Lung microvascular endothelial cell (primary cell): ENCODE measurements at places on chromosomes 16 and 17.

- DNase-seq, result no peak
These were observed 6.0 kb downstream of the SNN start for GRCh38 chr16:11674001-11674817.

DNA sequence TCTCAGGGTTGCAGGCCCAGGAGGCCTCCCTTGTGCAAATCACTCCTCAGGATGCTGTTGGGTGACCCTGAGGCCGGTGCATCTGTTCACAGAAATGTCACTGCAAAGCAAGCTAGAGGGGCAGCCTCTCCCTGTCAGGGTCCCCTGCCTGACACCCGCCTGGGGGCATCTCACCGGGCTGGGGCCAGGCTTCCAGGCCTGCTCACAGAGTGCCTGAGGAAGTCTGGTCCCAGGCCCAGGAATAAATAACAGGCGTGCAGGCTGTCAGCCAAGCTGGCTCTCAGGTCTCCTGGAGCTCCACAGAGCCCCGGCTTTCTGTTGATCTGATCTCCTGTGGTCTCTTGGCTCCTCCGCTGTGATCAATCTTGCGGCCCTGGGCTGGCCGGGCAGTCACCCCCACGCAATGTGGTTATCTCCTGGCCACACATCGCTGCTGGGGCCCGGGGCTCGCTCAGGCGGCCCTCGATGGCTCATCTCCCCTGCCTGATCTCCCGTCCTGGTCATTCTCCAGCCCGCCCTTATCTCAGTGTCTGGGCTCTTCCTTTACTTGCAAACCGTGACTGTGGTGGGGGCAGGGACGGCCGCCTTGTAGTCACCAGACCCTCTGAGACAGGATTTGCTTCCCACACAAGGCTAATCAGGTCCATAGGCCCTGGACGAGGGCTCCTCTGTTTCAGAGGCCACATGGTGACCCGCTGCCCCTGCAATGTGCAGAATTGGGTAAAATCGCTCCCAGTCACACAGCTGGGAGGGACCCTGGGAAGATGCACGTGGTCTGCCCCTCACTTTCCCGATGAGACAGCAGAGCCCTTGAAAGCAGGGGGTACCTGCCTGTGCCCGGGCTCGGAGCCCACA lies 231.2 kb upstream of the GSE1 start:
- no peak for DNase-seq

DNA sequence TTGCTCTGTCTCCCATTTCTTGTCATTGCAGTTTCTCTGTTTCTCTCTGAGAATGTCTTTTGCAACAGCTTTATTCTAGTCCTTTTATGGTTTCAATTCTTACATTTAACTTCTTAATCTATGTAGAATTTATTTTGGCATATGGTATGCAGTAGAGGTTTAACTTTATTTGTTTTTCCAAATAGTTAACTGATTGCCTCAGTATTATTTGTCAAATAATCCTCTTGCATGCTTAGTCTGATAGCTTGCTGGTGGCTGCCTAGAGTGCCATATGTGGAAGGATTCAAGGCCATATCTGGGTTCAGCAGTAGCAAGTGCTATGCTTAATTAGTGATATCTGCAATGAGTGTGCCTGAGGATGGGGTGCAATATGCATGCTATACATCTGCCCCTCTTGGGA lies 6.9 kb downstream of the SNTB2 start:
- no peak for DNase-seq

GRCh38 chr16:23029733-23030420 lies 119.4 kb downstream of the USP31 start:
- DNase-seq, result no peak

- peak; percentile 16 for DNase-seq
These were observed 58.1 kb downstream of the MAP2K4 start for GRCh38 chr17:12078791-12079190.

GRCh38 chr16:50889276-50889675 lies 147.4 kb downstream of the CYLD start:
- no peak for DNase-seq

- DNase-seq, result peak; percentile 64
These were observed 58.8 kb upstream of the GSE1 start for GRCh38 chr16:85554114-85554888.

DNA sequence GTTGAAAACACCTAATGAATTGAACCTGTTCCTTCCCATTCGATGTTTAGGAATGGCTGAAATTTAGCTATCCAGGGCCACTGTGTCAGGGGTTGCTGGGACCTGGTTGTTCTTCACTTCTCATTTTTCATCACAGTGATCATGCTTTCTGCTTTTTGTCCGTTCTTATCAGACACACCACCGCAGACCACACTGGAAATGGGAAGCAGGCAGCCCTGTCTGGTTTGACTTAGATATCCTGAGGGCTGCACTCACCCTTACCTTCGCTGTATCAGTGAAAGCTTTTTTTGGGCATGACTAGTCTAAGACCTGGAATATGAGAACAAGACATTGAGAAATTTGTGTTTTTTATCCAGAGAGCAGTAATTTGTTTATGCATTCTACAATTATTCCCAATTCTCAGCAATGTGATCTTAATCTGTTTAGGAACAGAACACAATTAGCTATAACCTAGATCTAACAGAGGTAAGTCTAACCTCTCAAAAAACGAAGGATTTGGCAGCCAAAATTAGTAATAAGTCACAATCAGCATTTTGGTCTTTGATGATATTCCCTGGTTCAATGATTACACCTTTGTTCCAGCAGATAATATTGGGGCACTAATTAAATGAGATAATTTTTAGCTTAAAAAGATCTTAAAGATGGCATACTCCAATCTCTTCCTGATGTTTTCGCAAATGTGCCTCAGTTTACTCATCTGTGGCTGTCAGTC lies 126.0 kb upstream of the GOT2 start:
- DNase-seq, result no peak

GRCh38 chr16:73166441-73166851 lies 118.5 kb upstream of the ZFHX3 start:
- DNase-seq, result no peak

DNA sequence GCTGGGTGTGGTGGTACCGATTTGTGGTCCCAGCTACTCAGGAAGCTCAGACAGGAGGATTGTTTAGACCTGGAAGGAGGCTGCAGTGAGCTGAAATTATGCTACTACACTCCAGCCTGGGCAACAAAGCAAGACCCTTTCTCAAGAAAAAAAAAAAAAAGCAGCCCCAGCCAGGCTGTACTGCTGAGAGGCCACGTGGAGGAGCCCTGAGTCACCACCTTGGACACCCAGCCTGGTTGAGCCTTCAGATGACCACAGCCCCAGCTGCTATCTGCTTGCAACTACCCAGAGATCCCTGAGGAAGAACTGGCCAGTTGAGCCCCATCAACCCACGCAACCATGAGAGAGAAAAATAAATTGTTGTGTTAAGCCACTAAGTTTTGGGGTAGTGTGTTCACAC lies 23.6 kb upstream of the GPRC5C start:
- no peak for DNase-seq

DNA sequence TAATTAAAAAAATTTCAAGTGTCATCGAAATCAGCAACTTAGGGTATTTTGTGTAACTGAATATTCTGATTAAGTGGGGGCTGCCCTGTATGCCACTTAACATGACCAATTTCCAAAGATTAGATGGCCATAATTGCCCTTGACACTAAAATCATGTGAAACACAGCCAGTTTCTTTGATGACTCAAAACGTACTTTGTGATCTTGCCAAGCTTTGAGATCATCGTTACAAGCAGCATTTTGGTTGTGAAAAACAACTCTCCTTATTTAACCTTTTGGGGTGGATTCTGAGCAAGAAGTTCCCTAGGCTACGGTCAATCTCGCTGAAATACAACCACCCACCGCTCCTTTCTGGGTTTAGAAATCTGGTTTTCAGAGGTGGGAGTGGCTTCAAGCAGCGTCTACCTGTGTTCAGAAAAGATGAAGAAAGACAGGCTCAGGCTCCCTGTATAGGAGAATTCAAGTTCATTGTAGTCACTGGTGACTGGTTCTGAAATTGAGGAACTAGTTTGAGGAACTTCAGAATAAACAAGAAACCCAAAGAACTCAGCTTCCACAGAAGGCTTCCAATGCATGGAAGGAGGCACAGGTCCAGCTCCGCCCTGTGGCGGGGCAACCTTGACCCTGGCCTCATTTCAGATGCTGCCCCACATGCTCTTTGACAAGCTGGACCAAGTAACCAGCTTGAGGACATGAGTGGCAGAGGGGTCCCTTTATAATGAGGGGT lies 9.4 kb downstream of the MAP3K14 start:
- DNase-seq, result peak; percentile 55

- no peak for DNase-seq
These were observed 402.2 kb downstream of the XYLT1 start for GRCh38 chr16:17068524-17068923.

GRCh38 chr16:65710107-65710506 lies 588.2 kb upstream of the CDH11 start:
- no peak for DNase-seq

DNA sequence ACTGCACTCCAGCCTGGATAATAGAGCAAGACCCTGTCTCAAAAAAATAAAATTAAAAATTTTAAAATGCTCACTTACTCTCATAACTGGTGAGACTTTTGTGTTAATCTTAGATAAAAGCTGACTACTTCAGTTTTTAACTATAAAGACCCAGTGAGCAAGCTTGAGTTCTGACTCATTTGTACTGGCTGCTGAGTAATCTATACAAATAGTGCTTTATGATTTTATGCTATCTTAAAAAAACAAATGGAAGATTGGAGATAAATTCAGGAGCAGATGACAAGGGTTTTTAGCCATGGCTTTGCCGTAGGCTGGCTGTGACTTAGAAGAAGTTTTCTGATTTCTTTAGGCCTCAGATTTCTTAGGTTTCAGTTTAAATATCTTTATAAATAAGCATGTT lies 30.5 kb downstream of the SNTB2 start:
- no peak for DNase-seq

GRCh38 chr17:28878981-28879380 lies 18.6 kb downstream of the FLOT2 start:
- peak; percentile 46 for DNase-seq

DNA sequence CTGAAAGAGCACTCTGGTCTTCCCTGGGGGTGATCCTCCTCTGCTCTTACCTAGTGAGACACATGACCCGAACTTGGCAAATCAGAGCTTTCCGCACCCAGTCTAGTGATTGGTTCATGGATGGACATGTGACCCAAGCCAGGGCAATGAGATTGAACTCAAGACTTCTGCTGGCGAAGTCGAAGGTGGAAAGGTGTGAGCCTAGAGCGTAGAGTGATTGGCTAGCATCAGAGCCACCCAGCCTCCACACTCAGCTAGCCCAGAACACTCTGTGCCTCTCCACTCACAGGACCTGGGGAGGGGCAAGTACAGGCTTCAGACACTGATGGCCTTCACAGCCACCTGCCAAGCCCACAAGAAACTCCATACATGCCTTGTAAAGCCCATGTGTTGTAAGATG lies 17.6 kb downstream of the ATPAF2 start:
- DNase-seq, result no peak

DNA sequence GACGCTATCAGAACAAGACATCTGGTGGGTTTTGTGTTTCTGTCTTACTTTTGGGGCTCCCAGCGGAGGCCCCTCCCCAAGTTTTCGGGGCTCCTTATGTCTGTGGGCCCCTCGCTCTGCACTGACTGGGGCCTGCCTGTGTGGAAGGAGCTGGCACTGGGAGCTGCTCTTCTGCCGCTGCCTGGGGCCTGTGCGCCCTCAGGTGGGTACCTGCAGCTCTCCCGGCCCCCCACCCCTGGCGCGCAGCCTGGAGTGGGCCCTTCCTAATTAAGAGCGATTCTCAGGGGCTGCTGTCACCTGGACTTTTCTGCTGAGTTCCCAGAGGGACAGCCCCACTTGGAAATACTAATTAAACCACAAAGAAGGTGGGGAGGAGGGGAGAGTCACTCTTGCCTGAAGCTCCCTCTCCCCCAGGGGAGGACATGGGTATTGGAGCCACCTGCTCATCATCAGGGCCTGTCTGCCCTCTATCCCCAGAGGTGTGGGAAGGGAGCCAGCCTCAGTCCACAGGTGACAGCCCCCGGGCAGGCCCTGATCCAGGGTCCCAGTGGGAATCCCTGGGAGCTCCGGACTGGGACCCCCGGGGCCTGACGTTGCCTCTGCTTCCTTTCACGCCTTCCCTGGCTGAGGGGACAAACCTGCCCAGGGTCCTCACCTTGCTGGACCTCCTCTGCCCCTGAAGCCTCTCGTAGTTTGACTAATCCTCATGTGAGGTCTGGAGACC lies 36.5 kb downstream of the GSE1 start:
- DNase-seq, result no peak

GRCh38 chr16:57620335-57621231 lies 7.8 kb upstream of the ADGRG1 start:
- no peak for DNase-seq

DNA sequence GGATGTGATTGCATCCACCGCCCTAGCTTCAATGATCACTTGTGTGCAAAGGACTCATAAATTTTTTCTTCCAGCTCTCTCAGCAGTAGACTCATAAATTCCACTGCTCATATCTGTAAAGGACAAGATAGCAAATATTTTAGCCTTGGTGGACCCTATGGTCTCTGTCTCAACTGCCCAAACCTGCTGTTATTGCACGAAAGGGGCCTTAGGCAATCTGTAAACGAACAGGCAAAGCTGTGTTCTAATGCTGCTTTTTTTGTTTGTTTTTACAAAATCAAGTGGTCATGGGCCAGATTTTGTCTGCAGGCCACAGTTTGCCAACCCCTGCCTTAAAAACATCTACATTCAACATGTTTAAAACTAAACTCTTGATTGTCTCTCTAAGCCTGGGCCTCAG lies 34.1 kb downstream of the FAM20A start:
- no peak for DNase-seq

GRCh38 chr16:61926766-61927165 lies 109.5 kb downstream of the CDH8 start:
- no peak for DNase-seq

DNA sequence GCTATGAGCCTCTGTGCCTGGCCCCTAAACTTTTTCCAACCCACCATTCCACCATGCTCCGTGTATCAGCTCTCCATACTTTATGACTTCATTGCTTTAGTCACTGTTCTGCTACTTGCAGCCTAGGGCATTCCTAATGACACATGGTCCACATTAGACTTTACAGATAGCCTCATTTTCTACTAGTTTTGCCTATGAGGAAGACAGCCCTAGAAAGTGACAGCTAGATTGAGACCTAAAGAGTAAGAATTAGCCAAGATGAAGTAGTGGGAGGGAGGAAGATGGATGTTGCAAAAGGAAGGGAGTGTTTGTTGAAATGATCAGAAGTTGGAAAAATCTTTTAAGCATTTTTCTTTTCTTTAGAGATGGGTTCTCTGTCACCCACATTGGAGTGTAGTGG lies 11.0 kb downstream of the C16orf54 start:
- DNase-seq, result no peak

- DNase-seq, result no peak
These were observed 30.1 kb downstream of the VPS35 start for GRCh38 chr16:46658925-46659324.

- DNase-seq, result no peak
These were observed 9.2 kb downstream of the AHSP start for GRCh38 chr16:31536804-31537361.

DNA sequence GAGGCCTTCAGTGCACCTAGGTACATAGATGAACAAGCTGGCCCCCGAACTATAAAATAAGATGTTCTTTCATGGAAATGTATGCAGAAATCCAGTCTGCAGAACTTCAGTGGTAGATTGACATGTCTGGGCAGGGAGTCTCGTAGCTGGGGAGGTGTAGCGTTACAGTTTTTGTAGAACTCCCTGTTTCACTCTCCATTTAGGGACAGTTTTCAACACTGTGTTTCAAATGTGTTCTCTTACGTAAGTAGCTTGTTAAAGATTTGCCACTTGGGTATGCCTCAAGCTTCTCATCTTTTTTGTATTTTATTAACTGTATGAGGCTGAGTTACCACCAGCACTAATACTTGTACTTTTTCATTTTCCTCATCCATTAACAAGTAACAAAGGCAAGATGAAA lies 46.6 kb downstream of the PLD6 start:
- no peak for DNase-seq

GRCh38 chr17:38604479-38605403 lies 1.0 kb downstream of the SRCIN1 start:
- no peak for DNase-seq

GRCh38 chr16:67445913-67446907 lies 15.3 kb downstream of the HSD11B2 start:
- no peak for DNase-seq
